Activated CD4-positive, alpha-beta T cell treated with anti-CD3 and anti-CD28 coated beads, Interleukin-2, amount 10 ng/mL, durations not matched to agents 24 days and 14 days (primary cell): ENCODE measurements at places on chromosomes 1 and 21. TPM values are rescaled to one million over a fixed set of nuclear protein-coding genes. Genes with fewer than 3 reads are reported as not detected.

ATAD3C gene
- total RNA-seq = 0.40 and 0.75 TPM in 2 replicates

- H3K27ac ChIP-seq = no peak overlapping the region
- H3K4me3 ChIP-seq = no peak overlapping the region
- H3K27me3 ChIP-seq = peaks cover 1% of the 10 kb centered on the region
- no peaks in the 10 kb centered on the region for H3K4me1 ChIP-seq
- no peaks in the 10 kb centered on the region for H3K36me3 ChIP-seq
- DNase-seq = no peak
These were observed 17.6 kb upstream of the AJAP1 start for GRCh38 chr1:4636644-4637380.

NBPF14 gene
- total RNA-seq = 20.0 and 20.5 TPM in 2 replicates

DNA sequence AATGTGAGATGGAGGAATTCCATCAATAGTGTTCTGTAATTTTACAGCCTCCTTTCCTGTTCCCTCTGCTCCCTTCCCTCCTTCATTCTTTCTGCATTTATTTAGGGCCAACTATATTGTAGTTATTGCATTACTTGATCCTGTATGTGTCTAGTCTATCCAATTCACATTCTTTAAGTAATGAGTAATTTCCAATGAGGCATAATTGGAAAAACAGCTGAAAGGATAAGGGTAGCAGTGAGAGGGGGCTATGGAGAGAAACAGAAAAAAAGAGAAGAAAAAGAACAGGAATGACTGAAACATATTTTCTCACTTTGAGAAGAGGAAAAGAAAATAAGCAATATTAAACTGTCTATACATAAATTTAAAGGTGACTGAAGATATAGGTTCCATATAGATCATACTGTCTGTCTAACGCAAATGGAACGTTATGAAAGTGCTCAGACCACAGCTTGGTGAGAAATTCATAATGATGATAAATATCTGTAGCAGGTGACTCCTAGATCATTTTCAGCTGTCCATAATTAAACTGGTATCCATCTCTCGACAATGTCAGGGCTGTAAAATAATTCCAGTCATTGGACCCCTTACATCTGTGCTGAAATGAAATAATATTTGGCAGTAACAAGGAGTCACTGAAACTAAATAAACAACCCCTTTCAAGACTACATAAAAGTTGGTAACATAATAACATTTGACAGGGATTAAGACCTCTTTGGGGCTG, 61.8 kb downstream of the SPAG17 start:
- no peaks in the 10 kb centered on the region for H3K4me1 ChIP-seq
- H3K4me3 ChIP-seq = no peak overlapping the region
- DNase-seq = no peak
- no peaks in the 10 kb centered on the region for H3K27me3 ChIP-seq

FCRL1 gene
- total RNA-seq = not detected in 2 replicates
